ENCODE measurements at places on chromosomes 6 and 20.

DNA sequence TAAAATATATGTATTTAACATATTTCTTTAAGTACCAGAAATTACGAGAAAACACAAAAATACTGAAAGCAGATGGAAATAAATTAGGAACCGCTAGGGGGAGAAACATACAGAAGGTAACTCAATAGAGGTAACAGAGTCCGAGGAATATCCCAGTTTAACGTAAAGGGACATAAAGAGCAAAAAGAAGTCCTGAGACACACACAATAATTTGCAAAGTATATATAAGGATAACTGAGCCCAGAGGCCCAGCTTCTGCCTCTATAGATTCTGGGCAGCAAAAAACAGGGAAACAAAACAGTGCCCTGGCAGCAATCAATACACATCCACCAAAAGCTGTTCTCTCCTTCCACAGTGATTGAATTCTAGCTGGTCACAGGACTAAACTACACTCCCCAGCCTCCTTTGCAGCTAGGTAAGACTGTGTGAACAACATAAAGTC is 15.1 kb downstream of the TBC1D32 start:
- DNase-seq: no peak

GRCh38 chr6:132096245-132096644 is 145.1 kb upstream of the CCN2 start:
- DNase-seq: no peak

GRCh38 chr6:12886961-12887775 is 170.6 kb downstream of the PHACTR1 start:
- DNase-seq: no peak

DNA sequence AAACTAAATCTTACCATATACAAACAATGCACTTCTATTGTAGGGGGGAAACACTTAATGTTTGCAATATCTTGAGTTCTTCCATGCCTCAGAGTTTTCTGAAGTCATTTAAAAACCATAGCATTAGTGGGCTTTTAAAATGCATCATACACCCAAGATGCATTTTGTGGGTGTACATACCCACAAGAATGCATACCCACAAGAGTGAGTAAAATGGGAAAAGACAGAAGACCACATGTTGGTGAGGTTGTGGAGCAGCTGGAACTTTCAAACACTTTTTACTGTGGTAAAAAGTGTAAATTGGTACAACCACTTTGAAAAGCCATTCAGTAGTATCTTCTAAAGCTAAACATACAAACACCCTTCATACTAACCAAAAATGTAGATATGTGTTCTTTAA is 57.5 kb downstream of the CYB5R4 start:
- no peak for DNase-seq

DNA sequence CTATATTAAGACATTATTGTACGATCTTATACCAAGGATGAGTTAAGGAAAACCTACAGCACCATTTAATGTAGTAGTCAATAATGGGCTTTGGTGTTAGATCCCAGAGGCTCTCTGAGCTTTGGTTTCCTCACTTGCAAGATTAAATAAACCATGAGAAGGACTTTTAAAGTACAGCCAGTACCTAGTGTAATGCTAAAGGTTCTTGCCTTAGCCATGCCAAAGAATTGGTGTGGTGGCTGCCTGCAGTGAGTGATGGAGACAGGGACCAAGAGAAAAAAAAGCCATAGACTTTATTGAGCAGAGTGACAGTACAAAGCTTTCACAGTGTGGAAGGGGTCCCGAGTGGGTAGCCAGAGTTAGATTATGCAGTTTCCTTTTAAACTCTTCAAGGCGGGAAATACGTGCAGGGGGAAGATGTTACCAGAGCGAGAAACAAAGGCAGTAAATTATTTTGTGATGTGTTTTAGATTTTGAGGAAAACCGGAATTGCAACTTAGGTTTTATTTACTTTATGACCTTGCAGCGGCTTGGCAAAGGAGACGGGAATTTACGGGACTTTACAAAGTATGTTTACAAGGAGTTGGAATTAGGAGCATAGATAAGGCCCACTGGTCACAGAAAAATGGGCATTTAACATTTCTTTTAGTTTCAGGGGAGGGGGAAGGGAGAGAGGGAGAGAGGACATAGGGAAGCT is 100.4 kb downstream of the MYO6 start:
- DNase-seq: no peak

- no peak for DNase-seq
Measured at GRCh38 chr20:1121429-1121828, 3.0 kb downstream of the PSMF1 start.

DNA sequence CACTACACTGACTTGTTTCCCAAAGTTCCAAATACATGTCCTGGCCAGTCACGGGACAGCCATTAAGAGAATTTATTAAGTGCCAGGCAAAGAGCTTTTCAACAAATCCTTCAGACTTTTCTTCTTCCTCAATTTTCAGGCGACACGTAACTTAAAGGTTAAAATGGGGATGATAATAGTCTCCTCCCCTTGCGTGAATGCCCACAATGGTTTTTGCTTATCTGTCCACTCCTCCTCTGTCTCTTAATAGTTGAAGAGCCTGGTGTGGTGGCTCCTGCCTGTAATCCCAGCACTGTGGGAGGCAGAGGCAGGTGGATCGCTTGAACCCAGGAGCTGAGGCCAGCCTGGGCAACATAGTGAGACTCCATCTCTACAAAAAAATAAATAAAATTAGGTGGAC is 11.4 kb upstream of the PARD6B start:
- no peak for DNase-seq

- DNase-seq: no peak
Measured at GRCh38 chr6:36838896-36839748, at the start of gene CPNE5. Gene CPNE5, minus strand, starts transcription at chr6:36839444. Its CDS starts 67 bp downstream, at chr6:36839377.

DNA sequence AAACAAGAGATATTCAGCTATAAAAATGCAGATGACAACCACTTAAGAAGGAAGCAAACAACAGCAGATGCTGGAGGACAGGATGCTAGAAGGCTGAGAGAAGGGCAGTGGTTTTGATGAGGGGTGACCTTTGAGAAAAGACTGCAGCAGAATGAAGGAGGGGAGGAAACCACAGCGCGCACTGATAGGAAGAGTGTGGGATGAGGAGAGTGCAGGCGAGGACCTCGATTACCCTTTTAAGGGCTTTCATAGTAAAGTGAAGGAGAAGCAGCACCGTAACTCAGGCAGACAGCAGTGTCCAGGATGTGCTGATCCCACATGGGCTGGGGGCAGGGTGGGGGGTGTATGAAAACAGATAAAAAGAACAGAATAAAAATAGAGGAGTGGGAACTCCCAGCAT is 19.2 kb downstream of the ZBTB2 start:
- no peak for DNase-seq

GRCh38 chr6:81625216-81625615 is 127.3 kb downstream of the TENT5A start:
- DNase-seq: no peak
